ENCODE measurements at places on chromosomes 5 and 9.

GRCh38 chr5:132479111-132479951 is 11.2 kb downstream of the IRF1 start:
- peak; percentile 53 for DNase-seq

GRCh38 chr9:72480921-72481320 is 40.5 kb upstream of the TMC1 start:
- no peak for DNase-seq

GRCh38 chr5:14174230-14174636 is 31.1 kb downstream of the TRIO start:
- peak; percentile 47 for DNase-seq

GRCh38 chr5:55509796-55510522 is 24.8 kb downstream of the PLPP1 start:
- no peak for DNase-seq

- DNase-seq = peak; percentile 84
These were observed 53.0 kb downstream of the CDC14B start for GRCh38 chr9:96566498-96567202.

DNA sequence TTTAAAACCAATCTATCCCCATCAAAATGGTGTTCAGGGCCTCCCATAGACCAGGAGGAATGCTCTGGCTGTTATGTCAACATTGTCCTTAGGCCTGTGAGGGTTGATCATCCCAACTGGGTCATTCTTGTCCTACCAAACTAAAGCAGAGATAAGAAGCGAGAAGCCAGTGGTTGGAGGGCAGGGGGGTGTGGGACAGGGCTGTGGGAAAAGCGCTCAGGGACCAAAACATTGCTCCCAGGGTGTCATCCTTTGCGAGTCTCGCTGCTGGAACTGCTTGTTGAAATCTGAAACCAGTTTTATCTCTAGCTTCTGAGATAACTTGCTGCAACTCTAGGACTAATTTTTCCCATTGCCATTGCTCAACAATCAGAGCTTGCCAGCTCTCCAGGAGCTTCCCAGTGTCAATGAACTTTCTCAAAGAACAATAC is 48.1 kb downstream of the SPATA31C2 start:
- DNase-seq = no peak

GRCh38 chr5:158163451-158164295 is 304.7 kb upstream of the CLINT1 start:
- DNase-seq = peak; percentile 56

- DNase-seq = no peak
These were observed 1.2 kb downstream of the ENTREP1 start for GRCh38 chr9:69326261-69326660.

- no peak for DNase-seq
These were observed 108.1 kb upstream of the IL6ST start for GRCh38 chr5:56102889-56103288.

GRCh38 chr5:93100976-93101375 is 480.0 kb downstream of the NR2F1-AS1 start:
- DNase-seq = no peak

GRCh38 chr5:73812962-73813588 is 187.1 kb downstream of the ARHGEF28 start:
- DNase-seq = no peak

DNA sequence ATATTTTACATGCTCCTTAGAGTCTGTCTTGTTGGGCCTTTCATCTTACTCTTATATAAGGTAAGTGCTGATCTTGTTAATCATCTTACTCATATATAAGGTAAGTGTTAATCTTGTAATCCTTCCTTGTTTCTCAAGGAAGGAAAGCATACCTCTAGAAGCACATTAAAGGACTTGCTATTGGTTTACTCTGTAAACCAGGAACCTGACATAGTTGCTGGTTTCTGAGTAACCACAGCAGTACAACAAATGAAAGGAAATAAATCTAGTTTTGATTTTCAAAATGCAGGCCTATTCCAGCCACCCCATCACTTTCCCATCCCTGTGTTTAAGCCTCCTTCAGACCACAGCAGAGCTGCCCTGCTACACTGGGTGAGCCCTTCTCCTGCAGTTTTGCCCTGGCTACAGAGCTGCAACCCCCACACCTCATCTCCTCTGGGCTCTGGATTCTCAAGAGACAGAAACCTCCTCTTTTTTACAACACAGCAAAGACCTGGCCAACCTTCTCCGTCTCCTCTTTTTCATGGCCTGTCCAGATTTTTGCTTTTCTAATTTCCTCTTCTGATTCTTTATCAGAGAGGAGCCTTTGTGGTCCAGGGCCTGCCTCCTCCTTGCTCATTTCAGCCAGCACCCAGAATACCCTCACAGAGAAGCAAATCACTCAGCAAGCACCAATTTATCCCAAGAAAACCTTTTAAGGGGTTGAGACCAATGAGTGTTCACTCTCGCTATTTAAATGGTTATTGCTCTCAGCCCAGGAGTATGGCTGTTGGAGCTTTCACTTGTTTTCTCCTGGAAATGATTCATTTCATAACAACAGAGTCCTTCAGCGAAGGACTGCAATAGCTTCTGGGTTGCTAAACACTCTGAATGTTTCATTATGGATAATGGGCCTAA is 103.2 kb downstream of the FSTL4 start:
- DNase-seq = no peak

DNA sequence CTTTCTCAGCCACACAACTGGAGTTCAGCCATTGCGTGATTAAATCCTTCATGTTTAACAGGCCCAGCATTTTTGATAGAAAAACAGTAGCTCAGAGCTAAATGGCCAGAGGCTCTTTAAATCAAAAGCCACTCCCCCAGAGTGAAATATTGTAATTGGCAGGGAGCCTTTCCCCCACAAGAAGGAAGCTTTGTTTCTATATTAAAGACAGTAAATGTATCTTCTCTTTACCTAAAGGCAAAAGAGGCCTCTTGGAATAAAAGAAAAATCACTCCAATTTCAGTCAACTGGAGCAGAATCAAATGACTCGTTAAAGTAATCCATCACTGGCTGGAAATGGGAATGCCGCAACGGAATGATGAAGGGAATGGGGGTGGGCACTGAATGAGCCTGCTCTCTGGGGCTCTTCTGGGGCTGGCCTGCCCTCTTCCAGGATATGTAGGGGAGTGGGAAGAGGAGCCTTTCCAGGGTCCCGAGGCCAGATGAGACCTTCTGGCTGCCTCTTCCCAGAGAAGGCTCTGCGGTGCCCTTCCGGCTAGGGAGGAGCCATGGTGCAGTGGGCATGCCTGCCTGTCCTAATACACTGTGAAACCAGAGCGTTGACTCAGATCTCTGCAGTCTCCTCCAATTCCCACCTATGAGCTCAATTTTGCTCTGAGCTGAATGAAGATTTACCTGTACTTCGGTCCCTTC is 45.2 kb downstream of the ANKDD1B start:
- peak; percentile 14 for DNase-seq

DNA sequence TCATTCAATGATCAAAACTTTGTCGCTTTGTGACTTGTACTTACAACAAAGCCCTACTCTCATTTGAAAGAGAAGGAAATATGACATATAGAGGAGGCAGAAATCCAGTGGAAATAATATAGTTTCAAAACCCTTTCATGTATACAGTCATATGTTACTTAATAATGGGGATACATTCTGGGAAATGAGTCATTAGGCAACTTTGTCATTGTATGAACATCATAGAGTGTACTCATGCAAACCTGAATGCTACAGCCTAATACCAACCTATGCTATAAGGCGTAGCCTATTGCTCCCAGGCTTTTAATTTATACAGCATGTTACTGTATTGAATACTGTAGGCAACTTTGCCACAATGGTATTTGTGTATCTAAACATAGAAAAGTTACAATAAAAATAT is 69.0 kb upstream of the SMC2 start:
- peak; percentile 25 for DNase-seq

DNA sequence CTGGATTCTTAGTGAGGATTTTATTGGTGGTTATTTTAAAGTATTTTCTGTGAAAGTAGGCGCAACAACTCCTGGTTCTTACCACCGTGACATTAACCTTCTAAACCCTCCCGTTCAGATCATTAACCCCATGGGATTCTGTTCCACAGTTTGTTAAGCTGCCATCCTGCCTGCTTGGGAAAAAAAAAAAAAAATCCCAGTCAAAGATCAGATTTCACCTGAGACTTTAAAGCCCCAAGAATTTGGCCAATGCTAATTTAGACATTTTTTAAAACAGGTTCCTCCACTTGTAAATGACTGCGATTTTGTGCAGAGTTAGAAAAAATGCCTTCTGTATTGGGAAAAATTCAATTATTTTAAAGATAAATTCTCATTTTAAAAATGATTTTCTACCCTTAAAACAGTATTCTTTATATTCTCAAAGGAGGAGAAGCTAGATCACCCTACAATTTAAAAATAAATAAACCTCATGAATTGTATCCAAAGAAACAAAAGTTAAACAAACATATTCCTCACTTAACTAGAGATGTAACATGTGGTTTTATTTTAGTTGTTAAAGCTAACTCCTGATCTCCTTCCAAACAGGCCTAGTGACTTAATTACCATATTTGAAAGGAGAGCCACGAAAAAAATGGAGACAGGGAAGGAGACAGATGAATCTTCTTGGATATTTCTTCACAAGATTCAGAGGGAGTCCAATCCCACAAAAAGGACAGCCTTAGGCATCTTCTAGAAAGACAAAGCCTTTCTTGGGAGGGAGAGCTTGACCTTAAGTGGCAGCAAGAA is 93.1 kb upstream of the IFNK start:
- no peak for DNase-seq

DNA sequence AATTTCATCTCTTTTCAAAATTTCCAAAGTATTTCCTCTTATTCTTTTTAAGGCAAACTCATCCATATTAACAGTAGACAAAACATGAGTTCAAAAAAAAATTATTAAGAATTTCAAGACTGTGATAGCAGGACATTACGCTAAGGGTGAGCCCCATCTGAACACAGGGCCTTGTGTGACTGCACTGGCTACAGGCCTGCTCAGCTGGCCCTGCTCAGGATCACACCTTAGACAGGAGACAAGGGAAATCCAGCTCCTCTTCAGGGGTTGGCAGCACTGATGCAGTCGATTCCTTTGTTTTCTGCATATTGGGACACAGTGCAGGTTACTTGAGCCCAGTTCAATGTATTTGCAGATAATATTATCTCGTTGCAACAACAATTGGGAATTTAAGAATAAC is 444.7 kb downstream of the PLK2 start:
- DNase-seq = no peak

GRCh38 chr9:81687521-81688261 is 1.7 kb downstream of the TLE1 start:
- DNase-seq = no peak

DNA sequence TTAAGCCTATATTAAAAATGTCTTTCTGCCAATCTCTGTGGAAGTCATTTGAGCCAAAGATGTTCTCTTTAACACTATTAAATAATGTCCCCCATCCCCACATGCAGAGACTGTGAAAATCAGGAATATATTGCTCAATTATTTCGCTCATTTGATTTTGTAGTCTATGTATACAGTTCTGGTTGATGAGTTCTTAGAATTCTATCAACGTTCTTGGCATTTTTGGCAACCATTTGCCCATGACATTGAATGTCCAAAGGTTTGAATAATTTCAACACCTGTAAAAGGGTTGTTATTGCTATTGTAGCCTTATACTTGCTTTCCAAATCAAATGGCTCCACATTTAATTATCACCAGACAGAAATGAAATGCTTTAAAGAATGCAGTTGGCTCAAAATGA is 536.1 kb downstream of the CAAP1 start:
- no peak for DNase-seq

GRCh38 chr5:170211575-170212334 is 21.0 kb upstream of the C5orf58 start:
- no peak for DNase-seq

GRCh38 chr9:94166236-94166975 is 82.1 kb downstream of the PTPDC1 start:
- DNase-seq = peak; percentile 98

DNA sequence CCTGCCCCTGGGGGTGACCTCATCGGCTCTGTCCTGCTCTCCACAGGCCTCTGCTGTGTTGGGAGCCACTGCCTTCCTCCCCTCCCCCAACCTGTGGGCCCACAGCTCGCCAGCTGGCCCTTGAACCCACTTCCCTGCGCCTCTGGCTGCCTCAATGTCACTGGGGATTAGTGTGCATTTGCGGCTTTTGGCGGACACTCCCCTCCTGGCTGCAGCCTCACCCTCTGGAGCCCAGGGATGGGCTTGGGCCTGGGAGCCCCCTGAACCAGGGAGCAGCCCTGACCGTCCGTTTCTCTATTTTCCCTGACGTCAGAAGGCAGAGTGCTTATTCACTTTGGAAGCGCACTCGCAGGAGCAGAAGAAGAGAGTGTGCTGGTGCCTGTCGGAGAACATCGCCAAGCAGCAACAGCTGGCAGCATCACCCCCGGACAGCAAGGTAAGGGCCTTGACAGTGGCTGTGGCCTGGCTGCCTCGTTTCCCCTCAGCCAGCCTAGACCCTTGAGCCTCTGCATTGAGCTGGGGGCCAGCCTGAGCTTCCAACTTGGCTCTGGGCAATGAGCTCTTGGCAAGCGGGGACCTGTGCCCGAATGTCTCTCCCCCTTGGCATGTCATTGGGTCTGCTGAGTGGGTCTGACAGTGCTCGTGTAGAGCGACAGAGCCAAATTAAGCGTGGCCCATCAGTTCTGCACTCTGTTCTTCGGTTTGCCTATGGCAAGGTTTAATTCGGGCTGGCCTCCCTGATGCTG is 73.1 kb downstream of the RGS3 start:
- no peak for DNase-seq

DNA sequence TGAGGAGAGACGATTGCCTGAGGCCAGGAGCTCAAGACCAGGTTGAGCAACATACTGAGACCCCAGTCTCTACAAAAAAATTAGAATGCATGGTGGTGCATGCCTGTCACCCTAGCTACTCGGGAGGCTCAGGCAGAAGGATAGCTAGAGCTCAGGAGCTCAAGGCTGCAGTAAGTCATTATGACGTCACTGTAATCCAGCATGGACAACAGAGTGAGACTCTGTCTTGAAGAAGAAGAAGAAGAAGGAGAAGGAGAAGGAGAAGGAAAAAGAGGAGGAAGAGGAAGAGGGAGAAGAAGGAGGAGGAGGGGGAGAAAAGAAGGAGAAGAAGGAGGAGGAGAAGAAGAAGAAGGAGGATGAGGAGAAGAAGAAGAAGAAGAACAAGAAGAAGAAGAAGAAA is 519.1 kb downstream of the CDH9 start:
- no peak for DNase-seq

- DNase-seq = no peak
These were observed 133.6 kb downstream of the CEMIP2 start for GRCh38 chr9:71634752-71635151.

GRCh38 chr5:90168399-90168798 is 241.2 kb downstream of the CETN3 start:
- no peak for DNase-seq

GRCh38 chr5:120258123-120258522 is 206.0 kb upstream of the PRR16 start:
- peak; percentile 96 for DNase-seq

DNA sequence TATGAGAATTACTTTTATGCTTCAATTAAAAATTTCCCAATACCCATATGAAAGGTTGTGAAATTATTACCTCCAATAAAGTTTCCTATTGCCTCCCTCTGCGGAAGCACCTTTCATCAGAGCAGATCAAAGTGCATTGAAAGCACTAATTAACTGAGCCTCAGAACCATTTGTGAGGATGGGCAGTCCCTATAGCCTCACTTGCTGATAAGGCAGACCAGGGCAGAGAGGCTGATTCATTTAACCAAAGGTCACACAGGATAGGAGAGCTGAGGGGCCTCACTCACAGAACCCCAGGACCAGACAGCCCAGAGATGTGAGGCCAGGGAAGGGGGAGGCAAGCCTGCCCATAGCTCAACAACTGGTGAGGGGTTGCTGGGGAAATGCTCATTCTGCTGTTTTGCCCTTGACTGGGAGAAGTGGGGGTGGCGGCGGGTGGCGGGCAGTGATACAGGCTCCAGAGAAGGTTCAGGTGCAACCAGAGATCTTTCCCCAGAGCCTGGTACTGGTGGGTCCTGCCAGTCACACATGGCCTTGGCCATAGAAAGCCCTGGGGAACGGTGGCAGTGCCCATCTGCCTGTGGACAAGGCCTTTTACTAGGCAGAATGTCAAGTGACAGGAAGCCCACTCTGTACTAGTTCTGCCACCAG is 57.9 kb downstream of the MACROH2A1 start:
- DNase-seq = no peak

Data from suppressor macrophage treated with lipopolysaccharide for 4 hours (primary cell).